ENCODE measurements at places on chromosomes 16 and 17.

DNA sequence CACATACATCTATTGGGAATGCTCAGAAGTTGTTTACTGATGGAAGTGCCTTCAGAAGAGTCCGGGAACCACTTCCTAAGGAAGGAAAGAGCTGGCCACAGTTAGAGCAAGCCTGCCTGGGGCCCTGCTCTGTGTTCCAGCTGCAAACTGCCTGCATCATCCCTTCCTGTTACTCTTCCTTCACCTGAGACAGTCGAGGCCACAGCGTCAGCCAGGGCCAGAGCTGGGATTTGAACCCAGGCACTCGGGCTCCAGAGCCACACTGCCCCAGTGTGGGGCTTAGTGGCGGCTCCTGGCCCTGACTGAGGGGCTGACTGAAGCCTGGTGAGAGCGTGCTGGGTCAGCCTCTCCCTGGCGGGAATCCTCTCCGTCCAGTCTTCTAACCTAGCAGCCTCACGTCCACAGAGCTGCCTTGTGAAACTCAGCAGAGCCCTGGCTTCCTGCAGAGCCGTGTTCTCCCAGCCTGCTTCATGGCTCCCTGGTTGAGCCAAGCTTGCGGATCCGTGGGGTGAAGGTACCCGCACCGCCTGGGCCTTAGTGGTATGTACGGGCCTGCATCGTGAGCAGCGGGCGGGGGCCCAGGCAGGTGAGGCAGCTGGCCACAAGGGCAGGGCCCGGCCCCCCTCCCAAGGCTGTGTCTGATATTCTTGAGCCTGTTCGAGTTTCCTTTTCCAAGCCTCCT is 4.6 kb upstream of the C17orf99 start:
- DNase-seq, result no peak

- DNase-seq, result no peak
These were observed 6.4 kb downstream of the CCDC137 start for GRCh38 chr17:81672954-81673353.

- no peak for DNase-seq
These were observed 4.7 kb upstream of the CHD3 start for GRCh38 chr17:7883781-7884386.

DNA sequence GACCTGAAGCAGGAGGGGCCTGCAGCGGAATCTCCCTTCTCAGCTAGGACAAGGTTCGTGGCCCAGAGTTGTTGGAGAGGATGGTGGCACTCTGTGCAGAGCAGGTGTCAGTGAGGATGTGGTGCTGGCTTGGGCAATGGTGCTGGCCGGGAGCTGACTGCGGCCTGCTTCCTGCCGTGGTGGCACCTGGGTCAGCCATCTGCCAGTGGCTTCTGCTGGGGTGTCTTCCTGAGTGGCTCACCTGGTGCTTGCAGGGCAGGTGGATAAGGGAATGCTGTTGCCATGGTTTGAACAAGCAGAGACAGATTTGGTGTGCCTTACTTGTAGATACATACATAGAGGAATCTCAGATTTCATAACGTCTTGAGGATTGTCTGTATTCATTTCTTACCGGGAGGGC is 69.6 kb downstream of the SEC14L1 start:
- no peak for DNase-seq

- no peak for DNase-seq
These were observed 459.8 kb downstream of the PMP22 start for GRCh38 chr17:14805348-14805747.

Data from anterior cingulate cortex (tissue), 58 donors.